Cardiac muscle cell (in vitro differentiated cells and primary cell): ENCODE measurements at places on chromosomes 2 and 18. TPM values are rescaled to one million over a fixed set of nuclear protein-coding genes. Genes with fewer than 3 reads are reported as not detected.

MYCN gene
- 48.1 and 72.5 TPM in 2 replicates for total RNA-seq

G6PC2 gene
- not detected in 2 replicates for total RNA-seq

ALPP gene
- total RNA-seq: not detected in 2 replicates

DNA sequence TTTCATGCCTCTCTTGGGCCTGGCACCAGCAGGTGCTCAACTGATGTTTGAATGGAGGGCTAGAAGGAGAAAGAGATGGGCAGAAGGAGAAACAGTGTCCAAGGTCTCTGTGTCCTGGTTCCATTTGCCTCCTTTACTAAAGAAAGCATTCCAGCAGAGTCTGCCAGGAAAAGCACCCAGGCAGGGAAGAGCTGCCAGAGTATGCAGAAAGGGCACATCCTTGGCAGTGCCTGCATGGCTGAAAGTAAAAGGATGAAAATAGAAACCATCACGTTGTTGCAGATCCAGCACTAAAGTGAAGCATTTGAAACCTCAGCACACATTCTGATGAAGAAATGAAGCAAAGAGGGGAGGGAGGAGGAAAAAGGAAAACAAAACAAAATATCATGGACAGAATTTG, 142.2 kb downstream of the ESCO1 start:
- H3K27ac ChIP-seq: no peak overlapping the region
- H3K36me3 ChIP-seq: no peaks in the 10 kb centered on the region
- no peak for DNase-seq
- H3K27me3 ChIP-seq: no peaks in the 10 kb centered on the region

DNA sequence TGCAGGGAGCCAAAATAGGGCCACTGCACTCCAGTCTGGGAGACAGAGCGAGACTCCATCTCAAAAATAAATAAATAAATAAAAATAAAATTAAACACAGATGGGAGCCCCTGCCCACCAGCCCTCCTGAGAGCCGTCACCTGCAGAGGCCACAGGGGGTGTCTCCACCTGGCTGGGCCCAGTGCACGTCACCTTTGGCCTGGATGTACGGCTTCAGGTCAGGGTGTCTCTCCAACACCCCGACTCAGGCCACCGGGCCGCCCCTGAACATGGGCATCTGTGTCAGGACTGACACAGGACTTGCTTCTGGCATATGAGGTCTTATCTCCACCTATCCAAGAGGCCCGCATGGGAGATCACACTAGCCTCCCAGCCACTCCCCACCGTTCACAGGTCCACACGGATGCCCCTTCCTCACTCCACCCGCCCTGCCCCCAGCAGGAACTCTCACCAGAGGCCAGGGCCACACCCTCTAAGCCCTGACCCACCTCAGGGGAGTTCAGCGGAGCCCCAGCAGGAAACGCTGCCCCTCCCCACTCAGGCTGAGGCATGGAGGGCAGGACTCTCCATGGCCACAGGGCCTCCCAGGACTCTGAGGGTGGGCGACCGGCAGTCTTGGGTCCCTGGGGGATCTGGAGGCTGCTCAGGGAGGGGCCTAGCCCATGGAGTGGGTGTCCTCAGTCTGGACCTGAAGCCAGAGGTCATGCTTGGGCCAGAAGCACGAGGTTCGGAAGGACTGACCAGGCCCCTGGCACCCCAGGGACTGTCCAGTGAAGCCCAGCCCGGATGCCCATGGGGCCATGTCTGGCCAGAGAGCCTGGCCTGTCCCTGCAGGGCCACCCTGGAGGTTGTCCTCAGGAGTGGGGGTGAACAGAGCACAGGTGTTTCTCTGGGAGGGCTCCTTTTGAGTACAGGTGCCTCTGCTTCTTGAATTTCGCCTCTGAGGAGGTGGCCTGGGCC, 1.6 kb upstream of the CROCC2 start:
- no peaks in the 10 kb centered on the region for H3K4me1 ChIP-seq
- no peak overlapping the region for H3K27ac ChIP-seq
- DNase-seq: no peak
- H3K27me3 ChIP-seq: peaks cover 31% of the 10 kb centered on the region

DNA sequence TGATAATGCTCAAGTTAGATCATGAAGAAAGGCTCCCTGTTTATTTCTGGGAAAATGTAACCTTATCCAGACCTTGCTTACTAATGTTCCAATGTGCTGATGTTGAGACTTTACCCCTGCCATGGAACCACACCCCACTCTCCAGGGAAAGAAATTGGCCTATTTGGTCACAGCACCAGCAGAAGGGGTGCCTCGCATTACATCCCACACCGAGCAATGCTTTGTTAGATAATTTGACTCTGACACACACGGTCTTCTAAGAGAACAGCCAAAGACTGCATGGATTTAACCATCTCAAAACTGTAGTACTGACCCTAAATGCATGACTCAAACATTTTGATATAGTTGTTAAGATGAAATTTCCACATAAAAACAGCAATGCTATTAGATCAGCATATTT, 152.1 kb upstream of the CCDC150 start:
- H3K4me1 ChIP-seq: no peaks in the 10 kb centered on the region
- no peak for DNase-seq
- no peaks in the 10 kb centered on the region for H3K27me3 ChIP-seq
- no peaks in the 10 kb centered on the region for H3K36me3 ChIP-seq
- H3K27ac ChIP-seq: no peak overlapping the region

DNA sequence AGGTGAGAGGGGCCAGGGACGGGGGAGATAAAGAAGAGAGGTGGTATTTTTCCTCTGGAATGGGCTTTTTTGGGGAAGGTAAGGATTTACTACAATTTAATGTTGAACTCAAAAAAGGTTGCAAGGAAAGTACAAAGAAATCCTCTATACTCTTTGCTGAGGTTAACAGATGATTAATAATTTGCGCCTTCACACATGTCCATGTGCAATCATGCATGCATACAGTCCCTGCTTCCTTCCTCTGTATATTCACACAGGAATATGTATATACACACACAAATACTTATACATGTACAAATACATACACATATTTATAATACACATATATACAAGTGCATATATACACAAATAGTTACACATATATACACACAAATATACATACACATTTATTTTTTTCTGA, 193.4 kb downstream of the NBAS start:
- H3K36me3 ChIP-seq: no peaks in the 10 kb centered on the region
- H3K4me1 ChIP-seq: no peaks in the 10 kb centered on the region
- no peaks in the 10 kb centered on the region for H3K27me3 ChIP-seq
- H3K4me3 ChIP-seq: no peak overlapping the region
- H3K27ac ChIP-seq: no peak overlapping the region

BOLA3 gene
- 27.0 and 97.0 TPM in 2 replicates for total RNA-seq

KCNG2 gene
- not detected in 2 replicates for total RNA-seq

GRCh38 chr2:143903172-143903856, 616.6 kb downstream of the ZEB2 start:
- H3K36me3 ChIP-seq: no peaks in the 10 kb centered on the region
- H3K27me3 ChIP-seq: no peaks in the 10 kb centered on the region
- no peaks in the 10 kb centered on the region for H3K4me1 ChIP-seq

DNA sequence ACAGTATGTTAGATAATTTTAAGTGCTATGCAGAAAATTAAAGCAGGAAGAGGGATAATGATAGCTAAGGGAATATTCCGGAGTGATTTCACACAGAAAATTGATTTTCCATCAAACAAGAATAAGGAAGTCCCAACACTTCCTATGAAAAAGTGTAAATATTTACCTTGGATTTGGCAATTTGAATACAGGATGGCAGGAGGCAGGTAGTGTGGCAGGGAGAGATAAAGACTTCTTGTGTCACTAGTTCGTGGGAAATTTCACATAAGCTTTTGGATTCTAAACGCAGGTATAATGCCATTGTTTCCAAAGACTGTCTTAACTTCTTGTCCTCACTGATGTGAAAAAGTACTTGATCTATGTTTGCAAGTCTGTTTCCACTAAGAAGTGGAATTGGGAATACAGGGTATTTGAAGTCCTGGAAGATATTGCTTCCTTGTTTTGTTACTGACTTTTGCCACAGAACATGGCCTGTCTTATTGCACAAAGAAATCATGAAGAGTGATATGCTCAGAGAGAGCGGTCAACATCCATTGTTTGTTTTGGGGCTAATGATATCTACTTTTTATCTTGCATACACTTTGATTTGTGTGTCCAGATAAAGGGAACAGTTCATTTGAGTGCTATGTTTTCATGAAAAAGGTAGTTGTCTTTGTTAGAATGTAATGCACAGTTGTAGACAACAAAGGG, 1216.1 kb upstream of the FAM98A start:
- no peak overlapping the region for H3K4me3 ChIP-seq
- no peaks in the 10 kb centered on the region for H3K27me3 ChIP-seq
- H3K27ac ChIP-seq: no peak overlapping the region
- no peak for DNase-seq

DNA sequence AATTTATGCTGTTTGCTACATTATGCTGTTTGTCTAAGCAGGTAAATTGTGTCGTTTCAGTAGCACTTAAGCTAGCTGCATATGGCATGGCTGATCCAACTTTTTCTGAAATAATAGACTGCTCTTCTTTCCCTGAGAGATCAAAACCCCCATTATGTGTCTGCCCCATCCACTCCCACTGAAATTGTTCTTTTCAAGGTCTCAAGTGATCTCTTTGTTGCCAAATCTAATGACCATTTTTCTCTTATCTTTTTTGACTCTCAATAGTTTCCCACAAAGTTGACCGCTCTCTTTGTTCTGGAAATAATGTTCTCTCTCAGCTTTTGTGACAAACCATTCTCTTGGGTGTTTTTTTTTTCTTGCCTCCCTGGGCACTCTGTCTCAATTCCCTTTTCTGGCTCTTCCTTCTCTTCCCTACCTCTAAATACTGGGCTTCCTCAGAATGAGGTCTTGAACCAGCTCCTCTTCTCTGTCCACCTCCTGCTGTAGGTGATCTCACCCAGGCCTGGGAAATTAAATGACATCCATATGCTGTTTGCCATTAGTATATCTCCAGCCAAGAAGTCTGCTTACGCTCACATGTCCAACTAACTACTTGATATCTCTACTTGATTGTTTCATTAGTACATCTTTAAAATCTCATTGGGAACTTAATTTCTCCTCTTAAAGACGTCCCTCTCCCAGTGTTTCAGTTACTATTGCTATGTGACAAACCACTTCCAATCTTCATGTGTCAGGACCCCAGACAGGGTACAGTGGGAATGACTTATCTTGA, 107.3 kb upstream of the TLK1 start:
- no peak overlapping the region for H3K27ac ChIP-seq
- no peak overlapping the region for H3K4me3 ChIP-seq
- H3K27me3 ChIP-seq: no peaks in the 10 kb centered on the region
- H3K4me1 ChIP-seq: no peaks in the 10 kb centered on the region
- no peak for DNase-seq

RGPD8 gene
- total RNA-seq: 8.4 and 17.0 TPM in 2 replicates

DNA sequence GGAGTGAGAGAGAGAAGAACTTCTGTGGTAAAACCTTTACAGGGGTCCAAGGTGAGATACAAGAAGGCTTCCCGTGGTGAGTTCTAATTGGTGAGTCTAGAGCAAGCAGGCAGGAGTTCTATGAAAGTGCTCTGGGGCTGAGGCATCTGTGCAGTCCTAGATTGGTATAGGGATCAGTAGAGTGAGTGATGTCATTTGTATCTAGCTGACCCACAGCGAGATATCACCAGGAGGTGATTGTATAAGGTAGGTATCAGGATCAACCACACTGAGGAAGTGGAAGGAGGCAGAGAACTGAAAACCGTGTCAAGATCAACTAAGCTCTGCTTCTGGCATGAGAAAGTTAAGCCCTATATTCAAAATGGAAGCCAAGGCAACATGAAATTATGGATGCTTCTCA, 1648.9 kb upstream of the TMEFF2 start:
- H3K27ac ChIP-seq: no peak overlapping the region
- no peak overlapping the region for H3K4me3 ChIP-seq
- H3K36me3 ChIP-seq: no peaks in the 10 kb centered on the region
- no peaks in the 10 kb centered on the region for H3K27me3 ChIP-seq

GRCh38 chr2:62964050-62964449, 86.6 kb upstream of the OTX1 start:
- DNase-seq: no peak
- no peaks in the 10 kb centered on the region for H3K27me3 ChIP-seq
- H3K4me3 ChIP-seq: no peak overlapping the region
- H3K36me3 ChIP-seq: no peaks in the 10 kb centered on the region
- no peak overlapping the region for H3K27ac ChIP-seq

DNA sequence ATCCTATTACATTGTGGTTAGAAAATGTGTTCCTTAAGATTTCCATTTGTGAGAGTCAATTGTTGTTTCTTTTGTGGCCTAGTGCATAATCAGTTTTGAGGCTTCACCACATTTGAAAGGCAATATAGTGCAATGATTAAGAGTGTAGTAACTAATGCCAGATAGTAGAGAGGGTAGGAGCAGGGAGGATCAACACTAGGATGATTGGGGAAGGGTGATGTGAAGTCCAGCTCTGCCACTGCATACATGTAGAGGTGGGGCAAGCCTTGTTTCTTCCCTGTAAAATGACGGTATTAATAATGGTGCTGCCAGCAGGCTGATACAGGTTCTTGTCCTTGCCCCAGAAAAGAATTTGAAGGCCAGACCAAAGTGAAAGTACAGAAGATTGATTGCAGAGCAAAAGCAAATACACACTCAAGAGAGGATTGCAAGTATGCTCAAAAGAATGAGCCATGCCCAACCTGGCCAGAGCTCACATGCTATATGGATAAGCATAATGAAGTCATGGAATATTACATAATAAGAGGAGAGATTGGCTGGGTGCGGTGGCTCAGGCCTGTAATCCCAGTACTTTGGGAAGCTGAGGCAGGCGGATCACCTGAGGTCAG, 8.0 kb downstream of the SP100 start:
- H3K27me3 ChIP-seq: peaks cover 4% of the 10 kb centered on the region
- H3K36me3 ChIP-seq: no peaks in the 10 kb centered on the region
- H3K4me3 ChIP-seq: no peak overlapping the region
- no peak for DNase-seq
- H3K4me1 ChIP-seq: no peaks in the 10 kb centered on the region

DNA sequence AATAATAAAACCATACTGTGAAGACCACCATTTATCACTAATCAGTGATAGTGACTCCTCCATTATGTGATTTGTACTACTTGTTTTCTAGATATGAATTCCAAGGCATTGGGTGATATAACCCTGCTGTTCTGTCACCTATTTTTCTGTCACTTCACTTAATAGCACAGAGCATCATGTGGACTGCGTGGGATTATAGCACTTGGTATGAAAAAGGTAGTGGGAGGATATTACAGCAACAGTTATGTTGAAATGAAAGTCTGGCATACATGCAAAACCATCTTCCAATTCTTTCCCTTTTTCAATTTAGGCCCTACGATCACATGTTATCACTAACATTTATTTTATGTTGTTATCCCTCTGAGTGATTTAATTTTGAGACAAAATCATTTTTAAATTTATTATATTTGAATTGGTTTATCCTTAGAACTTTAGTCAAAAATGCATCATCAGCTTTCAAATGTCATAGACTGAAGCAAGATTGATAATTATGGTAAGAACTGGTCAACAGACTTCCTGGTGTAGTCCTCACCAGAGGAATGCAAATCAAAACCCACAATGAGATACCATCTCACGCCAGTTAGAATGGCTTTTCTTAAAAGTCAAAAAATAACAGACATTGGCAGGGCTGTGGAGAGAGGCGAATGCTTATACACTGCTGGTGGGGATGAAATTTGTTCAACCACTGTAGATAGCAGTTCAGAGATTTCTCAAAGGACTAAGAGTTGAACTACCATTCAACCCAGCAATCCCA, 242.6 kb downstream of the IKZF2 start:
- H3K27ac ChIP-seq: no peak overlapping the region
- H3K4me1 ChIP-seq: no peaks in the 10 kb centered on the region
- H3K36me3 ChIP-seq: no peaks in the 10 kb centered on the region
- H3K4me3 ChIP-seq: no peak overlapping the region
- no peak for DNase-seq

FSHR gene
- total RNA-seq: 0.95 and 1.9 TPM in 2 replicates
